Activated T-cell treated with anti-CD3 and anti-CD28 coated beads, Interleukin-2, amount 50 U/mL, for 72 hours (primary cell): ENCODE measurements at places on chromosomes 6 and 20.
A peak's percentile ranks its signal among the peaks of the same experiment; 100 is the strongest.

DNA sequence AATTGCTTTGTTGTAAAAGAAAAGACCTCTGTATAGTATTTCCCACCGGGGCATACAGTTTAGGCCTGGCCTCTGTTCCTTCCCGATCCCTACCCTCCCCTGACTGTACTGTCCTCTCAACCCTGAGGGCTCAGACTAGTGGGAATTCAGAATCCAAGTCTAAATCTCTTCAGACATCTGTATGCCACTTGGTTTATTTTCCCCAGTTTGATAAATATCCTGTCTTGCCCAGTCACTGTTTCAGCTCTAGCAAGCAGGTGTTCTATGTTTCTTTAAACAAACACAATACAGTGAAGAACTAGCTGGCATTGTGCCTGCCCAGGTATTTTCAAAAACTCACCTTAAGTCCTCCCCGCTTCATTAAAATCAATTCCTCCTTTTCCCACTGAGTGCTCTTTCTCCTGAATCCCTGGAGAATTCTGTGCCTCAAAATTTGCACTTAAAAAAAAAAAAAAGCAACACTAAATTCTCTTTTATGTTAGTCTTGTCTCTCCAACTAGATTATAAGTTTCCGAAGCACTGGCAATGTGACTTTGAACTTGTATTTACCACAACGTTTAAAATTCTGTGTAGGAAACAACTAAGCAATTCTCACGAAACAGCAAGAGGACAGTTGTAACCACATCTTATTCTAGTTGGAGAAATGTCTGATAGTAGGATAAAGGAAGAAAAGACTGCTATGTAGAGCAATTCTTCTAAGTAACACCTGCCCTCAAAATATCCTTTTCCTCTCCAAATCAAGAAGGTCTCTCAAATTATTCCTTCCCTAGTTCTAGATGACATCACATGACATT lies 112.0 kb upstream of the CARMIL1 start:
- H3K27ac ChIP-seq, result peak overlapping the region; percentile 93
- peaks cover 68% of the 10 kb centered on the region for H3K4me1 ChIP-seq
- peak overlapping the region; percentile 55 for H3K4me3 ChIP-seq
- no peaks in the 10 kb centered on the region for H3K27me3 ChIP-seq

DNA sequence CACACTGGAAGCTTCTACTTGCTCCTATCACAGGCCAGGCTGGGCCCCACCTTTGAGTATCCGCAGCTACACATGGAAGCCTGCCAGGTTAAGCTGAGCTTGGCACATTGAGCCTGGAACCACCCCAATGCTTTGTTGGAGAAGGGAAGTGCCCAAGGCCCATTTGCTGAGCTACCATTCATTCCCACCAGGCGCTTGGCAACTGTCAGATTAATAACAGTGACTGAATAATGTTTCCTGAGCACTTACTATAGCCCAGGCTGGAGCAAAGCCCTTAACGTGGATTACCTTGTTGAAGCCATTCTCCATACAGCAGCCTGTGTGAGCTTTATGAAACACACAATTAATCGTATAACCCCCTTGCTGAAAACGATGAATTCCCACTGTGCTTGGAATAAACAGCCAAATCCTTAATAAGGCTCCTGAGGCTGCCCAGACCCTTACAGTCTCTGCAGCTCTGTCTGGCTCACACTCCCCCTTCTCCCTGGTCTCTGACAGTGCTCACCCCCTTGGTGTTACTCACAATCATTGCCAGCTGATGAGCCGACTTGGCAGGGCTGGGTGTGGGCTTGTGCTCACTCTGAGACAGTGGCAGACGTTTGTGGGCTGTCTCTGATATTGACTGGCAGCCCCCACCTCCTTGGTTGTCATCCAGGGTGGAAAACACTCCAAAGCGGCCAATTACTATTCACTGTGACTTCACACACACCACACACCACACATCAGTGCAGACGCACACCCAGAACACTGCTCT lies 357.1 kb downstream of the MAFB start:
- H3K4me3 ChIP-seq, result no peak overlapping the region
- DNase-seq, result no peak
- no peaks in the 10 kb centered on the region for H3K36me3 ChIP-seq
- no peak overlapping the region for H3K27ac ChIP-seq
- no peaks in the 10 kb centered on the region for H3K27me3 ChIP-seq
- no peaks in the 10 kb centered on the region for H3K4me1 ChIP-seq

GRCh38 chr6:53241938-53242337 lies 93.3 kb upstream of the GCM1 start:
- H3K4me1 ChIP-seq, result peaks cover 44% of the 10 kb centered on the region
- H3K36me3 ChIP-seq, result peaks cover 7% of the 10 kb centered on the region
- no peak for DNase-seq
- H3K27ac ChIP-seq, result peak overlapping the region; percentile 8

- peaks cover 24% of the 10 kb centered on the region for H3K4me1 ChIP-seq
- H3K27ac ChIP-seq, result no peak overlapping the region
- DNase-seq, result no peak
These were observed 123.4 kb downstream of the LY86 start for GRCh38 chr6:6711832-6712448.

DNA sequence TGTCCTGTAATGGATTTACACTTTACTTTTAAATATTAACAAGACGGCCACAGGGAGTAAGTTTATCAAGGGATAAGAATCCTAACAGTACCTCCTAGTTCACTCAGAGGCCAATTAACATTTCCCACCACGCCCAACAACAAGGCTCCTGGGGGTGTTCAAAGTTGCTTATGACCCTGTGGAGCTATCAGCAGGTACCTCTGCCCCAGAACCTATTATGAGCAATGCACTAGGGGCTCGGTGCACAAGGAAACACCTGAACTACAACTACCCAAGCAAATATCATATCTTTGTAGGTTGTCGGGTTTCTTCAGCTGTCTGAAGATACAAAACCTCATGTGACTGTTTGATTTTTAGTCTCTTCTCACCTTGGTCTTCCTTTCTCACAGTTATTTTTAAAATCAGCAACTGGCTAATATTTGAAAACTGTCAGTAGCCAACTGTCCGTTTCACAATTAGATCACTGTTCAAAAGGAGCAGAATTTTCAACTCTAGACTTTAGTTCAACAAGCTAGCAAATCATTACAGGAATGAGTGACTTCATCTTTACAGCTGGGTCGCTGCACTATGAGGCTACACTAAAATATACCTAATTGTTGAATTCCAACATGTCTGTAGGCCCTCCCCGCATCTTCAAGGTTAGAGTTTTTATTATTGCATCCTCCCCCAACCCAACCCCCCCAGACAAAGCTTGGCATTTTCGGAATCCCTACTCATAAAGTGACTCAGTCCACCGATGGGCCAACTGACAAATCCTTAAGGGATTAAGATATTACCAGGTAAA lies 38.1 kb downstream of the B4GALT5 start:
- no peaks in the 10 kb centered on the region for H3K27me3 ChIP-seq
- no peak overlapping the region for H3K4me3 ChIP-seq
- H3K27ac ChIP-seq, result peak overlapping the region; percentile 93
- H3K36me3 ChIP-seq, result no peaks in the 10 kb centered on the region
- peaks cover 66% of the 10 kb centered on the region for H3K4me1 ChIP-seq

- no peak for DNase-seq
- H3K4me3 ChIP-seq, result no peak overlapping the region
- H3K4me1 ChIP-seq, result peaks cover 13% of the 10 kb centered on the region
- no peaks in the 10 kb centered on the region for H3K36me3 ChIP-seq
These were observed 94.5 kb upstream of the MARCKS start for GRCh38 chr6:113762641-113763040.

GRCh38 chr6:136411453-136412354 lies 122.1 kb upstream of the BCLAF1 start:
- H3K27ac ChIP-seq, result no peak overlapping the region
- no peak for DNase-seq
- peaks cover 9% of the 10 kb centered on the region for H3K4me1 ChIP-seq
- H3K4me3 ChIP-seq, result no peak overlapping the region
- no peaks in the 10 kb centered on the region for H3K36me3 ChIP-seq

GRCh38 chr6:158999154-158999665 lies 792 bp downstream of the RSPH3 start:
- peaks cover 54% of the 10 kb centered on the region for H3K4me1 ChIP-seq
- peak overlapping the region; percentile 99 for H3K4me3 ChIP-seq
- peak overlapping the region; percentile 93 for H3K27ac ChIP-seq
- no peak for DNase-seq

GRCh38 chr6:35215665-35216411 lies 2.1 kb downstream of the SCUBE3 start:
- H3K27me3 ChIP-seq, result peaks cover 71% of the 10 kb centered on the region
- no peaks in the 10 kb centered on the region for H3K36me3 ChIP-seq
- peaks cover 6% of the 10 kb centered on the region for H3K4me1 ChIP-seq
- H3K27ac ChIP-seq, result no peak overlapping the region

GRCh38 chr6:143112084-143112768 lies 51.5 kb downstream of the AIG1 start:
- H3K4me1 ChIP-seq, result peaks cover 12% of the 10 kb centered on the region
- no peak overlapping the region for H3K4me3 ChIP-seq
- no peaks in the 10 kb centered on the region for H3K36me3 ChIP-seq
- no peak overlapping the region for H3K27ac ChIP-seq

GRCh38 chr6:38784506-38785235 lies 69.6 kb downstream of the DNAH8 start:
- DNase-seq, result no peak
- H3K36me3 ChIP-seq, result no peaks in the 10 kb centered on the region
- no peaks in the 10 kb centered on the region for H3K4me1 ChIP-seq
- H3K27me3 ChIP-seq, result peaks cover 1% of the 10 kb centered on the region

GRCh38 chr6:154457046-154457713 lies 53.3 kb downstream of the CNKSR3 start:
- no peak overlapping the region for H3K27ac ChIP-seq
- no peaks in the 10 kb centered on the region for H3K36me3 ChIP-seq
- H3K27me3 ChIP-seq, result peaks cover 16% of the 10 kb centered on the region
- no peak overlapping the region for H3K4me3 ChIP-seq
- no peak for DNase-seq

- H3K4me1 ChIP-seq, result no peaks in the 10 kb centered on the region
- H3K36me3 ChIP-seq, result no peaks in the 10 kb centered on the region
- H3K4me3 ChIP-seq, result no peak overlapping the region
- no peak for DNase-seq
These were observed 316.2 kb upstream of the CDYL start for GRCh38 chr6:4459996-4460395.

GRCh38 chr6:119459207-119459974 lies 109.8 kb upstream of the MAN1A1 start:
- no peaks in the 10 kb centered on the region for H3K27me3 ChIP-seq
- H3K4me1 ChIP-seq, result peaks cover 25% of the 10 kb centered on the region
- H3K27ac ChIP-seq, result no peak overlapping the region
- H3K36me3 ChIP-seq, result peaks cover 2% of the 10 kb centered on the region

DNA sequence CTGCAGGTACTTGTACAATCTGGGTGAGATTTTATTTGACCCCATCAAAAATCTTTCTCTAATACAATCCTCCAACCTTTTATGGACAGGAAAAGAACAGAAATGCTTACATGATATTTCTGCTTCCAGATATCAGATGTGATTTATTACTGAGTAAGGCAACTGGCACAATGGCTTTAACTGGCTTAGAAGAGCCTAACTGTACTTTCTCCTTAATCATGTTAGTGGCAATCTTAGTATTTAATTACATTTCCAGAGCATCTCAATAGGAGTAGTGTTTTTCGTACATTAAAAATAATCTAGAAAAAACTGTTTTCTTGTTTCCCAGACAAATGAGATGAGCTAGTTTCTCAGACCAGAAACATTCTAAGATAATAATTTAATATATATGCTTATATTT lies 251.6 kb downstream of the KCNQ5 start:
- no peaks in the 10 kb centered on the region for H3K27me3 ChIP-seq
- H3K4me3 ChIP-seq, result no peak overlapping the region

DNA sequence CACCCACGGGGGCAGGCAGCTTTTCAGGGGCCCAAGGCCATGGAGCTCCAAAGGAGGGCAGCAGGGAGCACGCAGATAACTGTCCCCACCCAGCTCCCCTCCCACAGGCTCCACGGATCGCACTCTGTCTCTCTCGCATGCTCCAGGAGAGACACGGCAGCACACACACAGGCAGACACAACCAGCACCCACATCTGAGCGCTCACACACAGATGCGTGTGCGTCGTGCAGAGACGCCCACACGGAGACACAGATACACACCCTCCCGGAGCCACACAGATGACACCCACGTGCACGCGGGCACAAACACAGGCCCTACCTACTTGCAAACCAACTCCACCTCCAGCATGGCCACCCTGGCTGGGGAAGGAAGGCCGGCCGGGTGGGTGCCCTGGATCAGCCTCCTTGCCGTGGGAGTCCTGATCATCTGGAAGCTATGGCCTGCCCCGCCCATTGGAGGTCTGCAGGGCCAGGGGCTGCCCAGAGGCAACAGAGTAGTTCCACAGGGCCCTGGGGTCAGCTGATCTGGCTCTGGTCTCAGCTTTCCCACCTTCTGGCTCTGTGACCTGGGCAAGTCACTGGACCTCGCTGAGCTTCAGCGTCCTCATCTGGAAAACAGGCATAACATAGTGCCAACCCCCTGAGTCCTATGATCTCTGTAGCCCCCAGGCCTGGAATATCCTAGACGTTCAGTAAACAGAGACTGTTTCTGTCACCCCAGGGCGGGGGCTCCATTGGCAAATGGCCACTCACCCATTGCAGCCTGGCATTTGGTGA lies 31.5 kb downstream of the AAR2 start:
- no peaks in the 10 kb centered on the region for H3K36me3 ChIP-seq
- H3K27me3 ChIP-seq, result no peaks in the 10 kb centered on the region
- H3K27ac ChIP-seq, result no peak overlapping the region
- no peaks in the 10 kb centered on the region for H3K4me1 ChIP-seq

DNA sequence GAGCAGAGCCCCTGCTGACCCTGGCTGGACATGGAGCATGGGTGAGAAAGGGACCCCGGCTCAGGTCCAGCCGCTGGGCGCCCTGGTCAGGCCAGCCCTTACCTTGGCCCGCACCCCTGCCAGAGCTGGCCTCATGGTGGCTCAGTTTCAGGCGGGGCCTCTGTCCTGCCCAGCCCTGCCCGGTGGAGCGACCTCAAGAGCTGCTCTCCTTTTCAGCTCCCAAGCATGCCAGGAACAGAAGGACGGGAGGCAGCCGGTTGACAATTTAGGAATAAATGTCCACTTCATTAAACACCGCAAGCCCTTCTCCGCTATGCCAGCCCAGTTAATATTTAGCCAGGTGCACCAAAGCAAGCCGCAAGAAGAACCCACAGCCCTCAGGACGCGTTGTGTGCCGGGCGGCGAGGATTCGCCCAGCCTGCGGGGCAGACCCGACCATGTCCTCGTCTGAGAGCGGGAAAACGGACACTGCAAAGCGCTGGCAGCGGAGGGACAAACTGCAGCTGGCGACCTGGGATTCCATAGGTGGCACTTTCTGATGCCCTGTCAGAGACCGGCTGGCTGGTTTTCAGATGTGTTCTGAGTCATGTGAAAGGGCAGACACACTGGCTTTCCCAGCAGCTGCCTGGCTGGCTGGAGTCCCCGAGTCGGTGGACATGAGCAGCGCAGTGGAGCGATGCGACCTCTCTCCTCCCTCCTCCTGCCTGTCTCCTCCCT lies 221.9 kb downstream of the TTLL2 start:
- no peaks in the 10 kb centered on the region for H3K27me3 ChIP-seq
- H3K4me3 ChIP-seq, result no peak overlapping the region
- no peaks in the 10 kb centered on the region for H3K4me1 ChIP-seq
- no peak overlapping the region for H3K27ac ChIP-seq

- H3K36me3 ChIP-seq, result no peaks in the 10 kb centered on the region
- no peak for DNase-seq
- H3K27ac ChIP-seq, result no peak overlapping the region
- peaks cover 6% of the 10 kb centered on the region for H3K27me3 ChIP-seq
- H3K4me3 ChIP-seq, result no peak overlapping the region
- no peaks in the 10 kb centered on the region for H3K4me1 ChIP-seq
These were observed 281.0 kb upstream of the SULF2 start for GRCh38 chr20:48066246-48066645.
